ENCODE measurements at places on chromosomes 11 and 22.
A peak's percentile ranks its signal among the peaks of the same experiment; 100 is the strongest.

DNA sequence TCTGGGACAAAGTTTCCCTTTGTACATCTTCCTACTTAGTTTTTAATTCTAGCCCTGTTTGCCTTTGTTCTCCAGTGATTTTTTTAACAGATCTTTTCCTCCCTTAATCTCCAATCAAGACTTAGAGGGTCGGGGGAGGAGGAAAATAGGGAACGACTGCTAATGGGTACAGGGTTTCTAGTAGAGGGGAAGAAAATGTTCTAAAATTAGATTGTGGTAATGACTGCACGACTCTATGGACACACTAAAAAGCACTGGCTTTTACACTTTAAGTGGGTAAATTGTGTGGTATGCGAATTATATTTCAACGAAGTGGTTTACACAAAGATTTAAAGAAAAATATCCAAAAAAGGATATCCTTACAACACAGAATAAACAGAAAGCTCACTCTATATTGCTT, 110.0 kb upstream of the SPON1 start:
- no peak for DNase-seq

- DNase-seq: no peak
Observed at GRCh38 chr22:46068593-46069491, 81.5 kb upstream of the PPARA start.

DNA sequence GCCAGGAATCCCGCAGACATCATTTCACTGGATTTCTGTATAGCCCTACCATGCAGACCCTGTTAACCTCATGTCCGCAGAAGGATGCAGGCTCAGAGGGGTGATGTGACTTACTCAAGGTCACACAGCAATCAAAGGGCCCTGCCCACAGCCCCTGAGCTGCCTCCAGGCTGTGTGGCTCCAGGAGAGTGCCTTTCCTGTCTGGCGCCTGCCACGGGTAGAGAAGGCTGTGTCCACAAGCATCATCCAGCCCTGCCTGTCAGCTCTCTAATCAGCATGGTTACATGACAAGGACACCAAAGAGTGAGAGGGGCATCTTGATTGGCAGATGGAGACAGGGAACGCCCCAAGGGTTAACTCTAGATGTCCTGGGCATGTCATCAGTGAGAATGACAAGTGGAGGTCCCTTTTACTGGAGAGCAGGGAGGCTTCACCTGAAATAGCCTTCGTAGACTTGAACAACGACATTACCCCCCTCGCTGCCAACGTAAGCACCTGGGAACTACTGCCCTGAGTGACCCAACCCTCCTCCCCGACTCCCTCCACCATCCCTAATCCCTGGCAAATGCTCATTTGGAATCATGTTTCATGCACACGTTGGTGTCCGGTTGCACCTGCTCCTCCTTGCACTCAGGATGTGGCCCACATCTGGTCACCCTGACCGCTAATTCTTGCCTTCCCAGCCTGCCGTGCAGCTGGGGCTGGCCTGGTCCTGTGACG, 6.9 kb downstream of the FGF19 start:
- no peak for DNase-seq

DNA sequence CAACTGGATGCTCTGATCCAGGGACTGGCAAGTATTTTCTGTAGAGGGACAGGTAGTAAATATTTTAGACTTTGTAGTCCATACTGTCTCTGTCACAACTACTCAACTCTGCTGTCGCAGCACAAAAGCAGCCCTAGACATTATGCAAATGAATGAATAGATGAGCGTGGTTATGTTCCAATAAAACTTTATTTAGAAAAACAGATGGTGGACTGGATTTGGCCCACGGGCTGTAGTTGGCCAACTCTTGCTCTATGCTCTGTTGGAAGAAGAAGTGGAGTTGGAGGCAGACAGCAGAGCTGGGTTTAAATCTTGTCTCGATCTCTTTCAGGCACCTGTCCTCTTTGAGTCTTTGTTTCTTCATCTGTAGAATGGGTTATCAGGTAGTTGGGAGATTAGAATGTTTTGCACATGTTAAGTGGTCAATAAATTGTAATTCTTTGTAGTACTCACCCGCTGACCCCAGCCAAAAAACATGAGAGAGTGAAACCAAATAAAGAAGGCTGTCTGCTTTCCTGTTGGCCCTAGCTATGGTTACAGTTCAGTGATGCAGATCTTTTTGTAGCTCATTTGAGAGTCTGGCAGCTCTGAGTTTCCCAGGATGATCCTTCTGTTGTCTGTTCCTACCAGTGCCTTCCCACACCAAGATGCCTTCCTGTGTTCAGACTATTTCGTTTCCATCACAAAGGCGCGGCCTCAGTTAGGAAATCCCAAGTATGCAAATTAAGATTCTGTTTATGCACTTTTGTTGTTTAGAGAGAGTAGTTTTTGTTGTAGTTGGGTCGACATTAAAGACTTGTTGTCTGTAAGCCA, 198.1 kb upstream of the SEZ6L start:
- DNase-seq: no peak

- peak; percentile 71 for DNase-seq
Observed at GRCh38 chr22:22195265-22196017, 49.1 kb upstream of the VPREB1 start.

- DNase-seq: no peak
Observed at GRCh38 chr11:7348432-7349304, 97.0 kb downstream of the SYT9 start.

DNA sequence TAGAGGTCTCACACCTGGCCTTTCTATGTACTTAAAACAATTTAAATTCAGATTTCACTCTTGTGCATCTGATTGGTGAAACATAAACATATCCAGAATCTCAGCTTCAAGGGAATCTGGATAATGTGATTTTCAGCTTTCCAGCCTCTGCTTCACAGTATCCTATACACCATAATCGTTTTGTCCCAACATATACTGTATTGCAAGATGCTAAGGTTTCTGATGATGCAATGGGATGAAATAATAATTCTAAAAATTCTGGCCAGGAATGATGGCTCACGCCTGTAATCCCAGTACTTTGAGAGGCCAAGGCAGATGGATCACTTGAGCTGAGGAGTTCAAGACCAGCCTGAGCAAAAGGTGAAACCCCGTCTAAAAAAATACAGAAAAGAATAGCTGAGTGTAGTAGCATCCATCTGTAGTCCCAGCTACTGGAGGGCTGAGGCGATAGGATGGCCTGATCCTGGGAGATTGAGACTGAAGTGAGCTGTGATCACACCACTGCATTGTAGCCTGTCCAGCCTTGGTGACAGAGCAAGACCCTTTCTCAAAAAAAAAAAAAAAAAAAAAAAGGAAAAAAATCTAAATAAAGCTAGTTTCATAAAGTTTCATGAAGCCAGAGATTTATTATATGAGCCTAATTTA, 41.0 kb upstream of the CTSC start:
- no peak for DNase-seq

DNA sequence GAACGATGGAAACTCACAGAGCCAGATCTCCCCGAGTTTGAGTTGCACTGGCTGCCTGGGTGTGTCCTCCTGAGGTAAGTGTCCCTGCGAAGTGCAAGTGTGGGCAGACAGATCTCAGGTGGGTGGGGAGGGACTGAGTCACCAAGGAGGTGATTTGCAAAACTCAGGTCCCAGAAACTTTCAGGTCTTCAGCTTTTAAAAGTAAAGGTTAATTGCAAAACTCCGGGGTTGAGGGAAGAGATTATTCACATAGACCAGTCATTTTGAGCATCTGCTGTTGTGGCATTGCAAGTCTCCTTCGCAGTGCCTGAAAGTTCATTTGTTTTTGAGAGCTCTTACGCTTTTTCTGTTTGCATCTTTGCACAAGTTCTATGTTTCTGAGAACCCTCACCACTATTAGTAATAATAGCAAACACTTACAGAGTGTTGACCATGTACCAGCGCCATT, 7.1 kb downstream of the CD44 start:
- peak; percentile 94 for DNase-seq

DNA sequence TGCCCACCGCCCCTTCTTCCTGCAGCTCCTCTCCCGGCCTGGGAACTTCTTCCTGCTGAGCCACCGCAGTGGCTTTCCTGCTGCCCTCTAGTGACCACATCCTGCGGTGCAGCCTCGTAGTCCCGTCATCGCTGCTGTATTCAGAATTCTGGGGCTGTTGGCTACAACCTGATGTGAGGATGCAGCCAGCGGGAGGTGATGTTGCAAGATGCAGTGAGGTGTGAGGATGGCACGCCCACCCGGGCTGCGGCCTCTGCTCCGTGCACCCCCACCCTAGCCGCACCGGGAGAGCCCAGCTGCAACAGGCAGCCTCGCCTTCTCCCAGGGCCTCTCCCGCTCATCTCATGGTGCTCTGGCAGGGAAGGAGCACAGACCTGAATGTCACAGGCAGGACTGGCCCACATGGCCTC, 10.1 kb downstream of the CHST1 start:
- DNase-seq: peak; percentile 39

DNA sequence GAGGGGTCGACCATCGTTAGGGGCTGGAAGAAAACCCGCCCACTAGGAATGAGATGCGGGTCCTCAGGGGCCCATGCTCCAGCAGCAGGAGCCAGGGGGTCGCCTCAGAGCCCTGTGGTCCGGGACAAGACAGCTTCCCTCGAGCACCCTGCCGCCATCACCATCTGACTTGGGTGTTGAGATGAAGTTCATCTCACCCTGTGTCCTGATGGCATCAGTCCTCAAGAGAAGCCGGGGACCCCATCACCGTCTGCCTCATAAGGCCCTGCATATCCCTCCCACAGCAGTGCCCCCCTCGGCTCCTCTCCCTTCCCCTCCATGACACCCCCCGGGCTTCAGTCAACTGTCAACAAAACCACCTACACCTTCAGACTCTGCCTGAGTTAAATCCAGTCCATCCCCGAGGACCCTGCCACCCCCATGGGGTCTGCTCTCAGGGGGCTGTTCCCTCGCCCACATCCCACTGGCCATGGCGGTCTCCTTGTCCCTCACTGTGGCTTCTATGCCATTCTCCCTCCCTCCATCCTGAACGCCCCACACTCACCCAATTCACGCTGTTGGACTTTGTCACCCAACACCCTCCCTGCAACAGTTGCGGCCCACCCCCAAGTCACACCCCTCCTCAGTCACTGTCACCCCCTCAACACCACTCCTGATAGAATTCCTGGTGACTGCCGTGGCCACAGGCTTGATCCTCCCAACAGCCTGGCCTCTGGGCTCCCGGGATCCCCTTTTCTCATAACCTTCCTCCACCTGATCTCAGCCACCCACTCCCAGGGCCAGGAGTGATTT, 87.7 kb upstream of the RTL6 start:
- DNase-seq: no peak

DNA sequence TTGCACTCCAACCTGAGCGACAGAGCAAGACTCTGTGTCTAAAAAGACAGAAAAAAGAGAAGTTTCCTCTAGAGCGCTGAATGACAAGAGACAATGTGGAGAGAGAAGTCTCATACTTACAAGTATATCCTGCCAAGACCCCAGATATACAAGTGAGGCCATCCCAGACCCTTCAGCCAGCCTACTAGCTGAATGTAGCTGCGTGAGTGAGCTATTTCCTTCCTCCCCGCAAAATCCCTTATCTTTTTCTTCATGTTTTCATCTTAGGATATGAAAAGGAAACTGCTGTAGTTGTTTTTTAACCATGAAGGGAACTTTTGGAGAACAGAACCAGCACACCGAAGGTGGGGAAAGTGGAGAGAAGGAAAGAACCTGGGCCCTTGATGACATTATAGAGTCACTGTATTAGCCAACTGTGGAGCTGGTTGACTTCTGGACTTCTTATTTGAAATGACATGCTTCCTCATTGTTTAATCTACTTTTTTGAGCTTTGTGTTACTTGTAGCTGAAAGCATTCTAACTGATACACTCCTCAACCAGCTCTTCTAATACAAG, 4.4 kb upstream of the DDX17 start:
- DNase-seq: no peak

- DNase-seq: no peak
Observed at GRCh38 chr11:12278766-12279671, 98.4 kb upstream of the PARVA start.

GRCh38 chr11:10617551-10617950, 49.1 kb upstream of the LYVE1 start:
- no peak for DNase-seq

GRCh38 chr11:96143041-96143521, 199.9 kb downstream of the MAML2 start:
- no peak for DNase-seq

- no peak for DNase-seq
Observed at GRCh38 chr11:123381149-123381548, 48.9 kb upstream of the GRAMD1B start.

DNA sequence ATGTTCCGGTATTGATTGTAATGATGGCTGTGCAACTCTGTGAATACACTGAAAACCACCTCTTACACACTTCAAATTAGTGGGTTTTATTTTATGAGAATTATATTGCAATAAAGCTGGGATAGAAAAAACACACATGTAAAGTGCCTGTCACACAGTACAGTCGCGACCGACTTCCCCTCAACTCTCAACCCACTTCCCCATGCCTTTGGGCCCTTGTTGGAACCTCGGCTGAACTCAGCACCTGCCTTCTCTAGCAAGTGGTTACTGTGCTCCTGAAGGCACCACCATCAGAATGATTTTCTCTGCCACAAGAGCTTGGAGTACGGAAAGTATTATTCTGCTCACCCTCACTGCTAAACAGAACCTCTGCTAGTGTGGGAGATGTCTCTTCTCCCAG, 13.5 kb downstream of the KCNJ1 start:
- DNase-seq: no peak

- no peak for DNase-seq
Observed at GRCh38 chr22:38802671-38803121, 8.8 kb upstream of the DNAL4 start.

GRCh38 chr11:36034551-36035331, 90.9 kb downstream of the LDLRAD3 start:
- DNase-seq: no peak

- no peak for DNase-seq
Observed at GRCh38 chr11:68609761-68610160, 74.6 kb upstream of the GAL start.

DNA sequence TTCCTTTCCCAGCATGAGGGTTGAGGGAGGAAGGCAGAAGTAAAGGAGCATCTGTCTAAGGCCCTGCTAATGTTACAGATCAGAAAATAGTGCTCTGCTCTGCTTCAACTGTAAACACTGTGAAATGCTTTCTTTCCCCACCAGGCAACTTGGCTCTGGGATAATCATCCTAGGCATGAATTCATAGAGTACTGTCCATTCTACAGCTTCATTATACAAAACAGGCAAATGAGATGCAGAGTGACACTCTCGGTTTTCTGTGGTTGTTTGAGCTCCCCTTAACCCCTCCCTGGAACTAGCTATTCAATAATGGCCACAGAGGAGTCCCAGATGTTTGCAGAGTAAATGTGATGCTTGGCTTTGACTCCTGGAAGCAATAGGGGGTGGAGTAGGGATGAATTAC, 184.3 kb upstream of the CTSC start:
- DNase-seq: no peak

GRCh38 chr22:44968736-44969135, 41.1 kb downstream of the PHF21B start:
- no peak for DNase-seq

GRCh38 chr11:129861702-129862522, 33.5 kb downstream of the NFRKB start:
- no peak for DNase-seq

Data from stimulated activated CD4-positive, alpha-beta T cell treated with anti-CD3 and anti-CD28 coated beads, Interleukin-4, amount 100 ng/mL, for 4 hours (primary cell).